ENCODE measurements at places on chromosomes 1 and 21.

DNA sequence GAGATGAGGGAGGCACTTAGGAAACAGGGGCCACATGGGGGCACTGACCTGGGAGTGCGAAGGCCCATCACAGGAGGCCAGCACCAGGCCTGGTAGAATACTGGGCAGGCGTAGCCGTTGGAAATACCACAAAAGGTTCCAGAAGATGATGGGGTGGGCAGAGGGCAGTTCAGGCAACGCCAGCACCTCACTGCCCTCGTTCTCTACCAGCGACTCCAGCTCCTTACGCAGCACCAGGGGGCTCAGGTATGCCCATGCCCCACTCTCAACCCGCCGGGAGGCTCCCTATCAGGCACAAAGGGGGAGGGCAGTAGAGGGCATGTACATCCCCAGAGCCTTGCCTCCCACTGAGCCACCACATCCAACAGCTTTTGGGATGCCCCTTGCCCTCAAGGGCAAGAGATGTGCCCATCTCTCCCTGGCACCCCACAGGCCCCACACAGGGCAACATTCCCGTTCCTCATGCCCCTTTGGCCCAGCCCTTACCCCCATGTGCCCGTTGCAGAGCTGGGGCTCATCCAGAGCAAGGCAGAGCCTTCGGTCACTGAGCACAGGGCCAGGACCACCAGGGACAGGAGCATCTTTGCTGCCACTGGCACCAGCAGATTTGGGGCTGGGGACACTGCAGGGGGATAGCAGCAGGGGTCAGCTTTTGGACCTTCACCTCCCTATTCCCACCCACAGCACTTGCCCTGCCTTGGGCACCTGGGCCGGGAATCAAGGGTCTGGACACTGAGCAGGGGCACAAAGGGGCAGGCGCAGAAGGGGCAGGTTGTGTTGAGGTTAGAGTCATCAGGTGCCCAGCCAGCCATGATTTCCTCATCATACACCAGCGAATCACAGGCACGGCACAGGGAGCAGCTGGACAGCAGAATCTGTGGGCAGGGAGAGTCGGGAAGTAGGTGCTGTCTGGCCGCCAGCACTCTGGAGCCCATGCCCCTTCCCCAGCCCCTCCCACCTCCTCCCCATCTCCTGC is 9.7 kb upstream of the GATAD2B start:
- DNase-seq: no peak

DNA sequence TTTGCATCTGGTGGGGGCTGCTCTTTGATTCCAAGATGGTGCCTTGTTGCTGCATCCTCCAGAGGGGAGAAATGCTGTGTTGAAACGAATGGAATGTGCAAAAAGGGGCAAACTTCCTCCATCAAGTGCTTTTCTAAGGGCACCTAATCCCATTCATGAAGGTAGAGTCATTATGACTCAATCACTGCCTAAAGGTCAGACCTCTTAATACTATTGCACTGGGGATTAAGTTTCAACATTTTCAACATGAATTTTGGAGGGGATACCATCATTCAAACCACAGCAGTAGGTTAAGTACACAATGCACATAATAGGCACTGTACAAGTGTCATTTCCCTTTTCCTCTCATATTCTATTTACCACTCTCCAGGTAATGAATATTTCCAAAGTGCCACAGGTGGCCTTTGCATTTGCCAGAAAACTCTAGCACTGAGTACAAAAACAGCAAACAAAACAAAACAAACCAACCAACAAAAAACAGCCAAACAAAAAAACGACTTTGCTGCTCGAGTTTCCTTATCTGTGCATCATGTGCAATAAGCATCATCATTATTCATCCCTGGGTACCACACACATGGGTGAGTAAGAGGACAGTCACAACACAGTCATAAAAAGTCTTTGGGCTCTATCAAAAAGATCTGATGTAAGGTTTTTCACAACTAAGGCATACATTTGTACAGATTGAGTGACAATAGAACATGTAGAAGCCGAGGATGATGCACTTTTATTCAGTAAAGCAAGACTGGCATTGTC is 42.5 kb downstream of the IFI44 start:
- DNase-seq: no peak

DNA sequence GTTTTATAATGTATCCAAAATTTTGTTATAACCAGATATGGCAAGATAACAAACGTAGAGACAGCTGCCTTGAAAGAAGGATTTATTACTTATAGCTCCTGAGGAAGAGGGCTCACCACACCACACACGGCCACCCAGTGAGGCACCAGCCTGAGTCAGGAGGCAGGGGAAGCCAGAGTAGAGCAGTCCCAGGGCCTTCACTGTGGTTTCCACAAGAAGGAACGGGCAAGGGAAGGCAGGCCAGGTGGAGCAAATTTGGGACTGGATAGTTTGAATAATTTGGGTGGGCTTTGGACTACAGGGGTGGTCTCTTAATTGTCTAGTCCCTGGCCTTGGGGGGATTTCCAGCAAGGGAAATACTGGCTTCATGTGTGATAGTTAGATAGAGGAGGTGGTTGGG is 72.5 kb downstream of the RRAGC start:
- DNase-seq: no peak

- DNase-seq: no peak
These were observed 1.2 kb downstream of the ALG14 start for GRCh38 chr1:95071539-95071938.

DNA sequence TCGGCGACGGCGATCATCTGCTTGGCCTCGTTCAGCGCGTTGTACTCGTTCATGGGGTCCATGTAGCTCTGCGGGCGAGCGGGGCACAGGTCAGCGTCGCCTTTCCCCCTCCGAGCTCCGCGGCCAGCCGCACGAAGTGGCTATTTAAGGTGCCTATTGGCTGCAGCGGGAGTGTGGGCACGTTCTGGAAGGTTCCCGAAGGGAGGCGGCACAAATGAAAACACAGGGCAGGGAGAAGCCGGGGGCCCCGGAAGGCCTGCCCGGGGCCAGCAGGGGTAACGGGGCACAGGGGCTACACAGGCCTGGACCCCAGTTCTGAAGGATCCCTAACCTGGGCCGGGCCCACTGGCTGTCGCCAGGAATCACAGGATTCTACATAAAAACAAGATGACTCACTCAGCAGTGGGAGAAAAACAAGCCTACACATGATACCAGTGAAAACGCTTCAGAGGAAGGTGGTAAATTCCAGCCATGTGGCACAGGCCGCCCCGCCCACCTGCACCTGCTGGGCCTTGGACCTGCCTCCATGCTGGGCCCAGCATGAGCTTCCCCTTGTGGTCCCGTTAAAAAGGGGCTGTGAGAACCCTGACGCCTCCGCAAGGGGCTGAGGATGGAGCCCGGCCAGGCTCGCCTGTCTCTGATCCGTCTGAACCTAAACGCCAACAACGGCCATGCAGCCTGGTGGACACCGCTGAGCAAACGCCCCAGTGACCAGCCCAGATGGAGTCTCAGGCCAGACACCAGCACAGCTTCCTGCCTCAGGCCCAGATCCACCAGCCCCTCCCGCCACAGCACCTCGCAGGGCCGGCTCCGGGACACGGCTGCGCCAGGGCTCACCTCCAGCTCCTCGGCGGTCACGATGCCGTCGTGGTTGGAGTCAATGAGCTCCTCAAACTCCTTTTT is 3.9 kb upstream of the TNFRSF4 start:
- DNase-seq: no peak

- DNase-seq: no peak
These were observed 70.6 kb upstream of the NEK7 start for GRCh38 chr1:198086051-198086745.

GRCh38 chr1:230632273-230632873 is 9.9 kb upstream of the COG2 start:
- DNase-seq: no peak

DNA sequence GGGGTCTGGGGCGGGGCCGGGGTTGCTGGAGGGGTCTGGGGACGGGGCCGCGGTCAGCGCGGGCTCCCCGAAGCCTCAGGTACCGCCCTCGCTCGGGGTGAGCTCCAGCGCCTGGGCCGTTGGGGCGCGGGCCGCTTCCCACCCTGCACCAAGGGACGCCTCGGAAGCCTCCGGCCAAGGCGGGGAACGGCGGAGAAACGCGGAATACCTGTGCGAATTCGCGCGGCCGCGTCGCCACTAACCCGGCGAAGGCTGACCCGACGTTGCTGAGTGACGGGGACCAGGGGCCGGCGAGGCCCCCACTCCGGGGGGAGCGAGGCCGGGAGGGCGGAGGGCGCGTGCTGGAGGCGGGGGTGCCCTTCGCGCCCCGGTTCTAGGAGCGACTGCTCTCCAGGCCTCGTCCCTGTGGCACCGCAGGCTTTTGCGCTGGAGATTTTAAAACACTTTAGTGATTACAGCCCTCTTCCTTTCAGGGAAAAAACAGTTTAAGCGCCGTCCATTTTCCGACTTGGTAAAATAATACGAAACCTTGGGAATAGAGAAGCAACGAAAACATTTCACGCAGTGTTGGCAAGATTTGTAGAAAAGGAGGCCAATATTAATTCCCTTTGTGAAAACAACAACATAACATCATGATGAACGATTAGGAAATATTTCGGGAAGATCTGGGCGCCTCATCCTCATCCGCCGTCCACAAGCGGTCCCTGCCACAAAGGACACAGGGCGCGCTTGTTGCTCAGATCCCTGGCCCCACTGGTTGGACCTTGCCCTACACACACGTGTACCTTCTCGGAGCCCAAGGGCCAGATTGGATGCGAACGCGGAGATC is 971 bp upstream of the GNG4 start:
- no peak for DNase-seq

- peak; percentile 53 for DNase-seq
These were observed 90.0 kb downstream of the STUM start for GRCh38 chr1:226638608-226639007.

DNA sequence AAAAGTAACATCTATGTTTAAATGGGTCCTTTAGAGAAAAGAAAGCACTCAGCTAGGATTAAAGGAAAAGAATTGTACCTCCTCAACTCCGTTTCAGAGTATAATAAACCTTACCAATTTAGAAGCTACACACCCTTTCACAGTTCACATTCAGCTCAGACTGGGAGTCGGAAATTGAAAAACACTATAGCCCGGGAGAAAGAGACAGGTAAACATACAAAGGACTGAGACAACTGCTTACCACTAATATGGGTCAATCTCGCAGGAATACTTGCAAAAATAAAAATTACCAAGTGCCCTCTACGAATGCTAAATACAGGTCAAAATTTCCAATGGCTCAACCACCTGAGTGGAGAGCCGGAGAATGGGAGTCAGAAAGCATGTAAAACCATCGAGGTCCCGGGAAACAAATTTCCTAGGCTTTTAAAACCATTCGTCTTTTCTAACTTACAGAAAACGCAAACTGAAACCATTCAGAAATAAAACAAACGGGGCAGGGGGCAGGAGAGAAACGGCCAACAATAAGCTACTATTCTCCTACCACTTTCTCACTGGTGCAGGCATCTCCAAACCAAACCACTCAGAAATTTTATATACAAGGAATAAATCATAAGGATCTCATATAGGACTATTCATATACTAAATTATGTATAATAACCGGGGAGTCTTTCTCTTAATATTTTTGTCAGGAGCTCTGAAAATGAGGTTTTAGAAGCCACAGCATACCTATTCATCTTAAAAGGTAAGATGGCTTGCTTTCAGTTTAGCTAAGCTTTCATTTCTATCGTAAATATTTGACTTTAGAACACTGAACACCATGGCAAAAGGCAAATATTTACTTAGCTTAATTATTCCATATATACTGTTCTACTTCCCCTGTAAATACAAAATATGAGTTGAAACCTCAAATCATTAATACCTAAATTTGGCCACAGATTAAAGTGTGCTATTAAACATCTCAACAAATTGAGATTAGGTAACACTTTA is 136.5 kb downstream of the RERE start:
- no peak for DNase-seq

- no peak for DNase-seq
These were observed 195.7 kb upstream of the RAB4A start for GRCh38 chr1:229075217-229075616.

GRCh38 chr1:115190540-115191170 is 101.4 kb upstream of the TSPAN2 start:
- no peak for DNase-seq

DNA sequence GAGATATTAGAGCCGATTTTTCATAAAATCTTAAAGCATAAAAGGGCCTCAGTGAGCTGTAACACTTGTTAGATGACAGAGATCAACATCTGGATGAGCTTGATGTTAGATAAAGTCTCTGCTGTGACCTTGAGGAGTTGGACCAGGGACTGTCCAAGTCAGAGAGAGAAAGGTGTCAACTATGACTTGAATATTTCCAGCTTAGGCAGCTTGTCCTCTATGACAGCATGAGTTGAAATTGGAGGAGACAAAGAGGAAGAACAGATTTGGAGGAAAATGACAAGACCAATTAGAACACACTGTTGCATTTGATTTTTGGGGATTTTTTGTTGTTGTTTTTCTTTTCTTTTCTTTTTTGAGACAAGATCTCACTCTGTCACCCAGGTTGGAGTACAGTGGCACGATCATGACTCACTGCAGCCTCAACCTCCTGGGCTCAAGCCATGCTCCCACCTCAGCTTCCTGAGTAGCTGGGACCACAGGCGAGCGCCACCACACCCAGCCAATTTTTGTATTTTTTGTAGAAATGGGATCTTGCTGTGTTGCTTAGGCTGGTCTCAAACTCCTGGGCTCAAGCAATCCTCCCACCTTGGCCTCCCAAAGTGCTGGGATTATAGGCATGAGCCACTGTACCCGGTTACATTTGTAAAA is 35.3 kb upstream of the CLIC4 start:
- no peak for DNase-seq

GRCh38 chr1:17319561-17320350 is 11.8 kb downstream of the PADI4 start:
- no peak for DNase-seq

DNA sequence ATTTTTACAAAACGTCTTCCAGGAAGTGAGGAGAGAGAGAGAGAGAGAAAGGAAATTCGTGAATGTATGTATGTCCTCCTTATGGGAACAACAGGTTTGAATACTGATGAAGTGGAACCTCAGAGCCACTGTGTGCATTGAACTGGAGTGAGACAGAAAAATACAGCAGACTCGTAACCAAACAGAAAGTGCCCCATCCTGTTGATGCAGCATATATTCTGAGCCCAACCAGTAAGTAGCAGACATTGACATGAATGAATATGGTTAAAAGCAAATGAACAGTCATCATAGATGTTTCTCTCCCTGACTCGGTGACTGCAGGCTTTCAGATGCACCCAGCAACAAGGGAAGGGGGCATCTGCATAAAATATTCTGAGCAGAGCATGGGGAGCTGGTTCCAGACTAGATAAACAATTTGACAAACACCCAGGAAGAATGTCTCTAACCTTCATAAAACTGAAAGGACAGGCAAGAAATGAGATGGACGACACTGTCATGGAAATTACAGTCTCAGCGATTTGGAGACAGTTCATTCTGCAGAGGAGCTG is 471.0 kb upstream of the PBX1 start:
- no peak for DNase-seq

DNA sequence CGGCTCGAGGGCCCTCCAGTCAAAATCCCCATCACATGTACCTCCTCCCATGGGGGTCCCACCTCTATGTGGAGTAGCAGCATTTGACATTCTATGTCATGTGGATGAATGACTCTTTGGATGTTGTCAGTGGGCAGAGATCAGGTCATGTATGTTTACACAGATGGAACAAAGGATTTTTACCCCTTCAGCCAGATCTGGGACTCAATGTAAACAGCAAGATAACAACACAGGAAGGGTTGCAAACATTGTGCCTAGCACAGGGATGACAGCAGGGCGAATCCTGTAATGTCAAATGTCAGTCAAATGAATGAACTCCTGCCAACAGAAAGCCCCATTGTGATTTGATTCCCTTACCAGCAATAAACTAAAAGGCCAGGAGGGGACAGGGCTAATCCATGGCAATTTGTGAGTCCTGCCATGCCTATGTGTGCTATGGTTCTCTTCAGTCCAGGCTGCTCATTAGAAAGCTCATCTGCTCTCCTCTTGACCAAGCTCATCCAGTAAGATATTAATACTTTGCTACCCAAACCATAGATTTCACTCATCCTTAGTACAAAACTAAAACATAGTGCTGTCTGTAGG is 60.3 kb downstream of the PGBD5 start:
- no peak for DNase-seq

Data from aorta (tissue), 5 donors.